Inflammatory macrophage treated with lipopolysaccharide for 4 hours (primary cell): ENCODE measurements at places on chromosomes 6 and 20.

DNA sequence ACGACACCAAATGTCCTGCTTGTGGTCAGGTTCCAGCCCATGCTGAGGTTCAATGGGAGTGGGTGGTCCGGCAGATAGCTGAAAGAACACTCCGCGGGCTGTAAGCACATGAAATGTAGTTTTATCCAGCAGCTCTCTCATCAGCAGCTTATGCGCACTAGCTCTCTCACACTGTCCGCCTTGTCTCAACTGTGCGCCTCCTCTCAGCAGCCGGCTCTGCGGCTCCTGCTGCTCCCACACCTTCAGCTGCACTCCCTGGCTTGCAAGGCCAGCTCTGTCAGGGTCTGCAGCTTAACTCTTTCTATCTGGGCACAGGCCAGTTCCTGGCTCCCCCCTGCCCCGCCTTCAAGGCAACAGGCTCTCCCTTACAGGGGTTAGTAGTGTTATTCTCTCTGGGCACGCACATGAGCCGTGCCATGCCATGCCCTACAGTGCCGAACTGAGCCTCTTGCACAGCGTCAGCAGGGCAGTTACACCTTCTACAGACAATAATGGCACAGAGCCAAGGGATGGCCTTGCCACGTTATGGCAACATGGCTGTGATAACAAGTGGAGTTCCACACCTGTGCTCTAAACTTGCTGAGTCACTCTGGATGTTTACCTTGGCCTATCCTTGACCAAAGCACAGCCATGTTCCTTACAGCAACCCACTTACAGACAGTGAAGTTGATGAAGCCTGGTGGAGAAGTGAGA, 84.0 kb upstream of the LRFN2 start:
- no peak for DNase-seq

GRCh38 chr6:99780556-99780885, 173.9 kb downstream of the PRDM13 start:
- no peak for DNase-seq

DNA sequence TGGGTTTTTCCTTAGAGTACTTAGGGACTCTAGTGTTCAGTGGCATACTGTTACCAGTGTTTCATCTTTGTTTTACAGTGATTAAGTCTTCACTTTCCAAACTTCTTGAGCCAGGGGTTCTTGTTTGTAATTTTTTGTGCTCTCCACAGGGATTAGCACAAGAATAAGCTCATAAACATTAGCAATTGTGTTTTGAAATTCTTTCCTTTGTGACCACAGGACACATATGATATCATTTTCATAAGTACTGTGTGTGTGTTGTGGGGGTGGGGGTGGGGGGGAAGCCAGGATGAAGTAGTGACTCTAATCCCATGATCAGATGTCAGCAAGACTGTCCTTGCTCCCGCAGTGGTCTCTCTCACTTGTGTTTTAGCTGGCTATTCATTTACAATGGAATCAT, 101.5 kb upstream of the SCP2D1 start:
- DNase-seq: peak; percentile 45

GRCh38 chr6:4017834-4018170, 61.1 kb downstream of the FAM217A start:
- DNase-seq: peak; percentile 18

GRCh38 chr20:6976106-6976900, 208.8 kb downstream of the BMP2 start:
- peak; percentile 47 for DNase-seq

- DNase-seq: no peak
Observed at GRCh38 chr20:7540018-7540417, 400.2 kb downstream of the HAO1 start.

DNA sequence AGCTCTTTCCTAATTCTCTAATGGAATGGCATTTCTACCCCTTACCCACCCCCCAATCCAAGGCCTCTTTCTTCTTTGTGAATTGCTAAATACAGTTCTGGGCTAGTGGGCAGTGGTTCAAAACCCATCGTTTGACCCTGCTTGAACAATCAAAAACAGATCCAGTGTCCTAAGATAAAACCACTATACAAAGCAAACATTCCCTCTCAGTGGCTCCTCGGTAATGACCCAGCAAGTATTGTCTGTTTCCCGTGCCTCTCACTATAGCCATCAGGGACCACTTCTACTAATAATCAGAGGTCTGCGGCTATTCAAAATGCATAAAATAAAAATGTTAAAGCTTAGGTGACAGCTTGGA, 143.5 kb upstream of the AKAP12 start:
- no peak for DNase-seq

- DNase-seq: no peak
Observed at GRCh38 chr6:164315376-164315775, 900.9 kb downstream of the QKI start.

DNA sequence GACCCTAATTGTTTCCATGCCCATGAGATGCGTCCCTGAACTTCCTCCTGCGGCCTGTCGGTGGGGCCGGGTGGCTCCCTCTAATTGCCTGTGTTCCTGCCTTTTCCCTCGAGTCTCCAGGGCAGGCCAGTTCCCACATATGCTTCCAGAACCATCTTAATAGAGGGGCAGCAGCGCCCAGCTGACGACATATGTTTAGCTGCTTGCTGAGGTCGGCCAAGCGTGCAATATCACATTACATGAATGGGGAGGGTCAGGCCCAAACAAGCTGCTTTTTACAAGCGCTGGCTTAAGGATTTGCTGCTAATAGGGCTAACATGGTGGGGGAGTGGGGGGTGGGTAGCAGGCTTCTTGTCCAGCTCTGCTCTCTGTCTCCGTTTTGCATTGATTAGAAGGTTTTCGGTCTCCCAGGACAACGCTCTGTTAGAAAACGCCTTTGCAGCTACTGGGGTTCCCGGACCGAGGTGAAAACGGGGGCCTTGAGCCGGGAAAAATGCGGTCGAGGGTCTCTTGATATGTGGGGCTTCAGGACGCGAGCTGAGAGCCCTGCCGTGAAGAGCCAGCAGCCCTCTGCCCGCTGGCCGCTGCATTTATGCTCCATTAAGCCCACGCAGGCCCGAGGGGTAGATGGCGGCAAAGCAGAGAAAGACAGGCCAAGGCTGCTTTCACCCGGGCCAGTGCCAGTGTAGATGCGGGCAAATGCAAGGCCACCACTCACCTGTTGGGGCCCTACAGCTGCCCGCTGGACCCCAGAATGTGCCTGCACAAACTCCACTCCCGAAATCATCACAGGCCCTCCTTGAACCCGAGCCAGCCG, 308.5 kb downstream of the BMP7 start:
- DNase-seq: no peak

DNA sequence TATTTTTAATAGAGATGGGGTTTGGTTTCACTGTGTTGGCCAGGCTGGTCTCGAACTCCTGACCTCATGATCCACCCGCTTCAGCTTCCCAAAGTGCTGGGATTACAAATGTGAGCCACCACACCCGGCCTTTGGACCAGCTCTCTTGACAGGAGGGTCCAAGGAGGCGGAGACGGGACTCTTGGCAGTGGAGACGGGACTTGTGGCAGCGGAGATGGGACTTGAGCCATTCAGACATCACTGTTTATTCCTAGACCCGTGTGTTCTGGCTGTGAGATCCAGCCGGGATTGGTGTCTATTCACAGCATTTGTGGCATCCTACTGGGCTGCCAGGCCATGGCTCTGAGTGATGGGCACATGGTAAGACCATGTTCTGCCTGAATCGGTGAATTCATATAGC, 25.6 kb downstream of the PRPF6 start:
- DNase-seq: no peak

DNA sequence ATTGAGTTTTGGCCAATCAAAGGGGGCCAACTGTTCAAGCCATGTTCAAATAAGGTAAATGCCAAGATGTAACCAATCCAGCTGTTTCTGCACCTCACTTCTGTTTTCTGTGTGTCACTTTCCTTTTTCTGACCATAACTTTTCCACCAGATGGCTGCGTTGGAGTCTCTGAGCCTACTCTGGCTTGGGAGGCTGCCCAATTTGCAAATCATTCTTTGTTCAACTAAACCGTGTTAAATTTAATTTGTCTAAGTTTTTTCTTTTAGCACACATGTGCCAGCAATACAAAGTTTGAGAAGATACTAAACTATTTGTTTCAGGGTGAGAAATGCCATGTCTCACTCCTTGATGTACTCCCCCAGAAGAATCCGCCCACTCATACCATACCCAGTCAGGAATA, 52.1 kb downstream of the IYD start:
- no peak for DNase-seq

- DNase-seq: peak; percentile 67
Observed at GRCh38 chr6:116682334-116682712, 1.3 kb downstream of the KPNA5 start.

DNA sequence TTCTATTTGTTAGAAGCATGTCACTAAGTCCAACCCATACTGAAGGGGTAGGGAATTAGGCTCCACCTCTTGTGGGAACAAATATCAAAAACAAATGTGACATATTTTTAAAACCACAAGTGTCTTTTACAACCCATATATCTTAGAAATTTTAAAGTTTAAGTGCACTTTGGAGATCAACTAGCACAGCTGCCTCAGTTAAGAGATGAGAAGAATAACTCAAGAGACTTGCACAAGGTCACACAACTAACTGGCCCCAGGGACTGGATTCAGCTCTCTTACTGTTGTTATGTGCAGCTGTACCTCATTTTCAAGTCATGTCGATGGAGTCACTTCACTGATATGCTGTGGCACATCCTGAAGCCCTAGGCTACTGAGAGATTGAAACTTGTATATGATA, 102.9 kb upstream of the BMP2 start:
- DNase-seq: no peak

GRCh38 chr20:54469293-54469692, 6.1 kb upstream of the DOK5 start:
- DNase-seq: no peak

- no peak for DNase-seq
Observed at GRCh38 chr6:166364456-166364855, 18.3 kb downstream of the MPC1 start.

GRCh38 chr6:41470331-41471063, 75.7 kb upstream of the FOXP4 start:
- peak; percentile 69 for DNase-seq

DNA sequence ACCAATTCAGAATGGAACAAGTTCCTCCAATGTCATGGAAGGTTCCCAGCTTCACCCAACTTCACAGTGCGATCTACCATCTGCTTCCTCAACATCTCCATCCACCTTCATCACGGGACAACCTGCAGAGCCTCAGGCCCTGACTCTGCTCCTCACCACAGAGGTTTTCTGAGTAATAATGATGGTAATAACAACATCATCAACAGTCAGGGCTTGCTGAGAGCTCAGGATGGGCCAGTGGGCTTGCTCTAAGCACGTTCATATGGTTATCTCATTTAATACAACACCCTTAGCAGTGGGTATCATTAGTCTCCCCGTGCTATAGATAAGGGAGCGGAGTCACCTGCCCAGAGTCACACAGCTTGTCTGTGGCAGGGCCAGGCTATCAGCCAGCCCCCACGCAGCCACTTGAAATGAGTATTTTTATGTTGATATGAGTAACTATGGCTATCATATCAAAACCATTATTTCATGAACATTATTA, 38.6 kb downstream of the PREX1 start:
- no peak for DNase-seq

GRCh38 chr6:121851056-121851455, 415.6 kb downstream of the GJA1 start:
- DNase-seq: no peak

- peak; percentile 39 for DNase-seq
Observed at GRCh38 chr20:20837574-20838021, 125.2 kb upstream of the RALGAPA2 start.

DNA sequence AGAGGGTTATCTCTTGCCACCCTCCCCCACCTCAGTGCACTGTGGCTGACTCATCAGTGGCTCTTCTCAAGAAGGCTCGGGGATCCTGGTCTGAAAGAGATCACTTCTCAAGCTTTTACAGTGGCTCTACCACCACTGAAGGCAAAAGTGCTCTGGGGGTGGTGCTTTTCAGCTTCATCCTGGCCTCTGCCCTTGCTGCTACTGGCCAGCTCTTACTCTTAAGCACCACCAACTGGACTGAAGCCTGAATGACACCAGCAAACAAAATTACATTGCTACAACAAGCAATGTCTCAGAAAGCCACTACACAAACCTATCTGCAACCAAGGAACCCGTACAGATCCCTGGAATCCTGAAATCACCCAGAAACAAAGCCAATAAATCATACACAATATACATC, 402.1 kb downstream of the EPHA7 start:
- DNase-seq: no peak

- peak; percentile 2 for DNase-seq
Observed at GRCh38 chr6:71621918-71622519, 264.3 kb upstream of the RIMS1 start.

GRCh38 chr6:28983838-28984237, 21.3 kb downstream of the ZNF311 start:
- DNase-seq: no peak

DNA sequence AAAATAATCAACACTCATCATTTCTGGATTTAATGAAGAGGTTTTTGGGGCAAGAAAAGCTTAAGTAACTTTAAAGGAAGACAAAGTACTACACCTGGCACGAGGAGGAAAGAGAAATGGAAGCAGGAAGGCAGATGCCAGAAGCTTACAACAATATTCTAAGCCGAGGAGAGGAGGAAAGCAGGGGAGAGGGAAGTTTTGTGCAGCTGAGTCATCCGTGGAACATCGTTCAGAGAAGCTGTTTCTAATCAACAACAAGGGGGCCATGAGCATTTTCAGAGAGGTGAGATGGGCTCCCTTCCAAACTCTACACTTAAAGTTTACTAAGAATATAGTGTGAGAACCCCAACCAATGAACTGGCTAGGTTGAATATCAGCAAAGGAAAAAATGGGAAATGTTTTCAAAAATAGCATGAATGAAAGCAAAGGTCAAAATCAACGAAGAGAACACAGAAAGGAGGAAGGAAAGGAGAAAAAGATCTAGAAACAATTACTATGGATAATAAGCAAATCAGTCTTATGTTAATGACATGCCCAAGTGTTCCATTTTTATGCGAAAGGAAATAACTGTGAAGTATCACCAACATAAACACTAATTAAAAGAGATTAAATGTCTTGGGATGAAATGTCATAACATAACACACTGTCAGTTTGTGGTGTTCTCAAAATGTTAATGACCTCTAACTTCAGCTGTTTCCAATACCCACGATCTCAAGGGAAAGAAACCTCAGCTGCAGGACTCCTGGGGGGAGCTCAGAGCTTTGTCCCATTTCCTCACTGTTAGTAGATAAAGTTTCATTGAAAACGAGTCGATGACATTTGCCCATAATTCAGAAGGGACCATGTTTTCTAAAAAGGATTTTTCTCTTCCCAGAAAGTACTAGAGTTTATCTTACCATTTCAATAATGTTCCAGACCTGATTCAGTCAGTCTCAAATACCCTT, 203.4 kb upstream of the STXBP5 start:
- no peak for DNase-seq

GRCh38 chr6:30364591-30364990, 19.6 kb downstream of the RPP21 start:
- DNase-seq: no peak

GRCh38 chr6:77678048-77678447, 25.2 kb downstream of the MEI4 start:
- DNase-seq: no peak

DNA sequence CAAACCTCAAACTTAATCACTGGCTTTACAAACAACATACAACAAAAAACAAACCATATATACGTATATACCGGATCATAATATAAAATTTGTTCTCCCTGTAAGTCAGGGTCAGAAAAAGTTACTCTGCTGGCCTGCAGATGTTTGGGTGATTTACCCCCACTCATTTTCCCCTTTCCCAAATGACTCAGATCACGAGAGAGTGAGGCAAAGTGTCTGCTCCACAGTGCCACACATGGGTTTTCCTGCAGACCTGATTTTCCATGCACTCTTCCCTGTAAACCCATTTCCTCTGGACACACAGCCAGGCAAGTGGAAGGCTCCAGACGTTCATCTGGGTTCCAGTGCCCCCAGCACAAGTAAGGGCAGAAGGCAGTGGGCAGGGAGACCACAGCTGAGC, 23.5 kb downstream of the GFOD1 start:
- no peak for DNase-seq

- DNase-seq: no peak
Observed at GRCh38 chr6:70353448-70353847, 50.6 kb upstream of the COL9A1 start.
